ENCODE measurements at places on chromosomes 1 and 21.

GRCh38 chr1:214638459-214638807 lies 35.4 kb downstream of the CENPF start:
- no peak for DNase-seq

GRCh38 chr1:191618181-191618580 lies 540.1 kb upstream of the RGS18 start:
- DNase-seq, result no peak

GRCh38 chr21:19850157-19850556 lies 1148.1 kb upstream of the NCAM2 start:
- no peak for DNase-seq

GRCh38 chr1:66757722-66758240 lies 5.5 kb downstream of the DYNLT5 start:
- DNase-seq, result no peak

- no peak for DNase-seq
Observed at GRCh38 chr1:222546091-222546490, 1.8 kb downstream of the HHIPL2 start.

- DNase-seq, result no peak
Observed at GRCh38 chr1:220431554-220432239, 96.2 kb upstream of the MARK1 start.

- no peak for DNase-seq
Observed at GRCh38 chr1:14140831-14141401, 440.9 kb downstream of the PRDM2 start.

- no peak for DNase-seq
Observed at GRCh38 chr1:8639148-8639547, 178.3 kb downstream of the RERE start.

- DNase-seq, result no peak
Observed at GRCh38 chr1:17194133-17194475, 10.8 kb upstream of the PADI1 start.

- DNase-seq, result no peak
Observed at GRCh38 chr1:67463298-67463955, 33.2 kb upstream of the SERBP1 start.
